D721Med (cell line): ENCODE measurements at places on chromosomes 11 and 22.

- peak; percentile 41 for DNase-seq
These were observed at the start of gene NPTXR for GRCh38 chr22:38843657-38844314. NPTXR (minus strand) TSS chr22:38844028.

- no peak for DNase-seq
These were observed 20.1 kb upstream of the NECTIN1 start for GRCh38 chr11:119749006-119749565.

DNA sequence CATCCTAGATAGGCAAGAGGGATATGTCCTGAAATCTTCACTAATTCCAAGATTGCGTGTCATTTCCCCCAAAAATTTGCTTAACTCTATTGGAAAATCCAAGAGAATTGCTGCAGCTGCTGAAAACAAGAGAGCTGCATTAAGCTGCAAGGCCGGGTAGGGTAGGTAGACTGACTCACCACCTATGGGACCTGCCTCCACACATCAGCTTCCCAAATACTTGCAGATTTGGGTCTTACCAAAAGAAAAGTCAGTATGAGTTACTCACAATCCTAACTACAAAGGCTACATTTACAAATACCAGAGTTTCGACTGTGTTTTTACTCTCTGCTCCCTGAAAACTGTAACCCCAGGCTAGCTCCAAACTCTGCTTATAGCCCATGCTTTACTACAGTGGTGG lies 142.5 kb upstream of the TEAD1 start:
- no peak for DNase-seq

DNA sequence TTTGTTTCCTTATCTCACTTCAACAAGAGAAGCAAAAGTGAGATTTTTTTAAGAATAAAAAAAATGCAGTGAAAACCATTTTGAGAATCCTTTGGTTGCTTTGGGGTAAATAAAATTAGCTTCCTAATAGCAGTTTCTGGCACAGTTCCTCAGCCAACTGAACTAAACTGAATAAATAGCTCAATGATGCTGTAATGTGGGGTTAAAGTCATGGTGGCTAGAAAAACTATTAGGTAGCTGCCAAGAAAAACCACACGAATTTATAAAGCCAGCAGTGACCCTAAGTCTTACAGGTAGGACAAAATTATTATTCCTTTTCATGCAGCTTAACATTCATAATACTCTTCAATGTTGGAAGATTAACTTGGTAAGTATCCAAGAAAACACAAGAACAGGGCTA lies 142.4 kb downstream of the APIP start:
- DNase-seq: no peak

GRCh38 chr11:109853156-109853776 lies 239.9 kb upstream of the ZC3H12C start:
- DNase-seq: no peak

DNA sequence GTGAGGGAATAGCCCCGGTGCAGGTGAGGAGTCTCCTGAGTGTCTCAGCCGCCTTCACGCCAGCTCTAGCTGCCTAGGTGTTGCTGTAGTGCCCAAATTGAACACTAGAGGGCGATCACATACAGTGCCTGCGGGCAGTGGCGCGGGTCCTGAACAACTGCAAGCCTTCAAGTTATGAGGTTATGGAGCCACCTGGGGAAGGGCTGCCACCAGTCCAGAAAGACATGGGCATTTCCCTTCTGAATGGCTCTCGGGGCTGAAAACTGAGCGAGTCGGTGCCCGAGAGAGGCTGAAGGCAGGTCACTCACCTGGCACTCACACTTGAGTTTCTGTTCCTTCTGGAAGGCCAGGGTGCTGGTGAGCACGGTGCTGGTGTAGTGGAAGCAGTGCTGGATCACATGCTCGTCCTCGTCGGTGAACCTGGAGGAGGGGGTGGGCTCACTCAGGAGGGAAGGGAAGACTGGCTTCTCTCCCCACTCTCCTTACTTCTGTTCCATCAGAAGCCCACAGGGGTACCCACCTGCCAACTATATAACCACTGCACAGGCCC lies 88.4 kb downstream of the PDE2A start:
- DNase-seq: peak; percentile 90

DNA sequence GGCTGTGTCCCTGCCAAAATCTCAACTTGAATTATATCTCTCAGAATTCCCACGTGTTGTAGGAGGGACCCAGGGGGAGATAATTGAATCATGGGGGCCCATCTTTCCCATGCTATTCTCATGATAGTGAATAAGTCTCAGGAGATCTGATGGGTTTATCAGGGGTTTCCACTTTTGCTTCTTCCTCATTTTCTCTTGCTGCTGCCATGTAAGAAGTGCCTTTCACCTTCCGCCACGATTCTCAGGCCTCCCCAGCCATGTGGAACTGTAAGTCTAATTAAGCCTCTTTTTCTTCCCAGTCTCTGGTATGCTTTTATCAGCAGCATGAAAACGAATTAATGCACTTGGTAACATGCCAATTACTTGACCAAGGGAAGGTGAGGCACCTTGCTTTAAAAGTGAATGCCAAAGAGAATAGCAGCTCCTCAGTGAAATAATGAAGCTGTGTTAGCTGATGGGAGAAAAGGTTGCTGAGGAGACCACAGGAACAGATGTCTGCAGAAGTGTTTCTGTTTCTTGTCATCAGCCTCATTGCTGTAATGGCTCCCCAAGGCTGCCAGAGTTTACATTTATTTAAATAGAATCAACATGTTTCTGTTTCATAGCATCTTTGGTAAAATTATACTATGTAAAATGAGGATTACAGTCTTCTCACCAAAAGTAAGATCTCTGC lies 89.0 kb upstream of the CD44 start:
- DNase-seq: no peak

DNA sequence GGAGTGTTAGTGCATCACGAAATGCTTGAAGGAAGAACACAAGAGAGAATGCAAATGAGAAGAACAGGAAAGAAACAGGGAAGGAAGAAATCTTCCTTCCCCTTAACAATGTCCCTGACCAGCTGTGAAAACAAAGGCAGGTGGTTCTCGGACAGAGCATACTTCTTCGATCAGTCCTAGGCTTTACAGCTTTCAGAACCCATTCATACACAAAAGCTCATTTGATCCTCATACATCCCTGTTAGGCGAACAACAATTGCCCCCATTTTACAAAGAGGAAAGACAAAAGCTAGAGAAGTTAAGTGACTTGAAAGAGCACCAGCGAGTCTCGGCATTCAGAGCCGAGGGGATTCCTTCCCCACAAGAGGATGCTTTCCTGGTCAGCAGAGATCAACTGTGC lies 57.2 kb upstream of the LRRC55 start:
- no peak for DNase-seq

DNA sequence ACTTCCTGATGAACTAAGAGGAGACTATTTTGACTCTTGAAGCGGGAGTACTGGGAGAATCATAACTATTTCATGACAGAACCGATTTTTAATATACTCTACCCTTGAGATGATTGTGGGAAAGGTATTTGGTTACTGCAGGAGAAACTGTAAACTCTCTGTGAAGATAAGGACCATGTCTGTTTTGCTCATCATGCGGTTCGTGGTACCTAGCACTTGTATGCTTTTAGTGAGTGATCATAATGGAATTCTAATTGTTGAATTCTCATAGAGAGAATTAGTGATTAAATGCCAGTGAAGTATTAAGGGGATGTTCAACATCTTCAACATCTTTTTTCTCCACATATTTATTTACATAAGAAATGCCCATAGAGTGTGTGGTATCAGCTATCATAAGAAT lies 11.4 kb downstream of the AASDHPPT start:
- DNase-seq: no peak

DNA sequence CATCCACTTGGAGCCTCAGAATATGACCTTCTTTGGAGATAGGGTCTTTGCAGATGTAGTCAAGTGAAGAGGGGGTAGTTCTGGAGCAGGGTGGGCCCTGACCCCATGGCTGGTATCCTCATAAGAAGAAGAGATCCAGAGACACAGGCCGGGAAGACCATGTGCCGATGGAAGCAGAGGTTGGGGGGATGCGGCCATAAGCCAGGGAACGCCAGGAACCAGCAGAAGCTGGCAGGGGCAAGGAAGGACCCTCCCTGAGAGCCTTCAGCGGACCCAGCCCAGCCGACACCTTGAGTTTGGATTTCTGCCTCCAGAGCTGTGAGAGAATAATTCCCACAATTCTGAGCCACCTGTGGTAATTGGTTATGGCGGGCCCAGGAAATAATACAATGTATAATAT lies 26.1 kb upstream of the SMIM38 start:
- no peak for DNase-seq

- DNase-seq: no peak
These were observed 41.2 kb downstream of the SYT9 start for GRCh38 chr11:7292922-7293321.

GRCh38 chr11:129417458-129417857 lies 41.8 kb downstream of the BARX2 start:
- DNase-seq: no peak

DNA sequence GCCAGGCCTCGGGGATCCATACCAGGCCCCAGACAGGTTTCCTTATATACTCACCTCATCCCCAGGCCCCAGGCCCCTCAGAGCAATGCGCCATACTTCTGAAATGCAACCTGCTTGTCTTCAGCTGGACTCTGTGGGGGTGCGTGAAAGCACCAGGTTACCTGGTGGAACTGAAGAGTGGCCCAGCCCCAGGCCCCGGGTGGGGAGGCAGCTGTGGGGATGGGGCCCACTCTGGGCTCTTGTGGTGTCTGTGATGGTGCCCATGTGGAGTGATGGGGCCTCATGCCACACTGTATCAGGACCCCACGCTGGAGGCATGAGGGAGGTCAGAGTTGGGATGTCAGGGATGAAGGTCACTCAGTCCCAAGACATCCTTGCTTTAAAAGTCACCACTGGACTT lies 999.0 kb downstream of the BRD1 start:
- no peak for DNase-seq
